Stimulated activated naive CD8-positive, alpha-beta T cell treated with anti-CD3 and anti-CD28 coated beads, Interleukin-15, amount 100 ng/mL, for 72 hours (primary cell): ENCODE measurements at places on chromosomes 2 and 18.
A peak's percentile ranks its signal among the peaks of the same experiment; 100 is the strongest.

DNA sequence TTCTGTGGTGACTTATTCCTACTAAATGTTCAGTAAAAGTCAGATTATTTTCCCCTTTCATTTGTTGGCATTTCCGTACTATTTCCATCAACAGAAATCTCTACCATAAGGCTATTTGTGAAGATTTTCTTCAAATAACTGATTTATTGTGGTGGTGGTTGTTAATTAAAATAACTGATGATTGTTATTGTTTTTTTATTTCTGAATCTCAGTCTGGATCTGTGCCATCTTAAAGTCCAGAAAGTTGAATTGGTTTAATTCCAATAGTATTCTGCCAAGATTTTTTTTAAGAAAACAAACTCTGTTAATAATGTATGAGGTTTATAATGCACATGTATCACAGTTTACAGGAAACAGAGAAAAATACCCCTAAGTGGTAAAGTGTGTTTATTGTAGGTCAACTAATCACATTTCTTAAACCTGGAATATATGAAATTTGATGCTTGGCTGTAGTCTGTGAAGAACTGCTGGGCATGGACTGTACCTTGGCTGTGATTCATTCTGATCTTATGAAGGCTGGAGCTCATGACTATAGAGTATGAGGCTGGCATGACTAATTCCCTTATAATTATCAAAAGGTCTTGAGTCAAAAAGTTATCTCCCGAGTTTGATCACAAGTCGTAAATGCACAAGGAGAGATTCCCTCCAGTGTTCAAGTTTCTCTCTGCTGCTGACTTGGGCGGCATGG, 134.2 kb upstream of the RND3 start:
- DNase-seq, result no peak

DNA sequence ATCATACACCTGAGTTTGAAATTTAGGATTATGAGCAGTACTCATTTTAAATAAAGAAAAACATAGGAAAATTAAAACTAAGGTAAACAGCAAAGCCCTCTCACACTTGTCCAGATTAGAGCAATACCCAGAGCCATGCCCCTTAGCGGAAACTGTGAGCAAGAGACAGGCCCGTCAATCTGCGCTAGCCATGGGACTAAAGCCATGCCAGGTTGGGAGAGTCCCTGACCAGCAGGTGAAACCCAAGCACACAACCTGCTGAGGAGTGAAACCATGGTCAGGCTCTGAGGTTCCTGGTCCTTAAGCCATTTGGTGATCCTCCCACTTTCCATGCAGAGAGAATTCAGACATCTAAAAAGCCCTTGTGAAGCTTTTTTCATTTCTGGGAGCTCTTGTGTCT, 494.3 kb downstream of the STK39 start:
- no peak for DNase-seq

DNA sequence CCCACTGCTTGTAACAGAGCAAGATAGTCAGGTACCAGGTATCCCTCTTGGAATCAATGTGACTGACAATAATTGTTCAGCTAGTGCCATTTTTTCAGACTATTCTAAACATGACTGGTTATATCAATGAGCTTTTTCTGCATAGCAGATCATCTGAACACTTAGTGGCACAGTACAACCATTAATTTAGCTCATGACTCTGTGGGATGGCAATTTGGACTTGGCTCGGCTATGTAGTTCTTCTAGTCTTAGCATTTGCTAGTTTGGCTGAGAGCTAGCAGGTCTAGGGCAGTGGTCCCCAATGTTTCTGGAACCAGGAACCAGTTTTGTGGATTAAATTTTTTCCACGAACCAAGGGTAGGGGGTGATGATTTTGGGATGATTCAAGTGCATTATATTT, 1421.4 kb upstream of the NXPH2 start:
- DNase-seq, result no peak

- DNase-seq, result peak; percentile 90
Measured at GRCh38 chr2:10302479-10303180, at the start of gene HPCAL1. HPCAL1 (plus strand) TSS chr2:10302904; CDS start chr2:10419758, 116,854 bp downstream.

DNA sequence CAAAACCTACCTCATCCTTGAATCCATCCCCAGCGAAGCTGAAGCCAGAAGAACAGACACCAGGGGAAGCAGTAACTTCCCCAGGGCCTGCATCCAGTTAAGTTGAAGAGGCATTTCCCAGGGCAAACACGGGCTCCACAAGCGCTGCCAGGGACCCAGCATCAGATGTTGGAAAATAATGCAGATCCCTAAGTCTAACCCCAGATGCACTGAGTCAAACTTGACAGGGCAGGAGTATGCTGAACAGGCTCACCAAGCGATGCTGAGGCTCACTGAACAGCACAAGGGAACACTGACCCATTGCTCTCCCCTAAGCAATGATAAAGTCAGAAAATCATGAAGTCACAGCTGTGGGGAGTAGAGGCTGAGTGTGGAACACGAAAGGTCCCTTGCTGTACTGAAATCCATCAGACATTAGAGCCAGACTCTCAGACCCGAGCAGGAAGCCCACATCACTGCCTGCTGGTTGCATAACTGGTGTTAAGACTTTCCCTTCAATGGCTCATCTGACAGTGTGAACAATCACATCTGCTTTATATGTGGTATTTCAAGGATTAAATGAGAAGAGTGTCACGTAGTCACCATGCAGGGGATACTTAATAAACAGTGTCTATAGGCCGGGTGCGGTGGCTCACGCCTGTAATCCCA, 36.2 kb downstream of the TNS1 start:
- no peak for DNase-seq

DNA sequence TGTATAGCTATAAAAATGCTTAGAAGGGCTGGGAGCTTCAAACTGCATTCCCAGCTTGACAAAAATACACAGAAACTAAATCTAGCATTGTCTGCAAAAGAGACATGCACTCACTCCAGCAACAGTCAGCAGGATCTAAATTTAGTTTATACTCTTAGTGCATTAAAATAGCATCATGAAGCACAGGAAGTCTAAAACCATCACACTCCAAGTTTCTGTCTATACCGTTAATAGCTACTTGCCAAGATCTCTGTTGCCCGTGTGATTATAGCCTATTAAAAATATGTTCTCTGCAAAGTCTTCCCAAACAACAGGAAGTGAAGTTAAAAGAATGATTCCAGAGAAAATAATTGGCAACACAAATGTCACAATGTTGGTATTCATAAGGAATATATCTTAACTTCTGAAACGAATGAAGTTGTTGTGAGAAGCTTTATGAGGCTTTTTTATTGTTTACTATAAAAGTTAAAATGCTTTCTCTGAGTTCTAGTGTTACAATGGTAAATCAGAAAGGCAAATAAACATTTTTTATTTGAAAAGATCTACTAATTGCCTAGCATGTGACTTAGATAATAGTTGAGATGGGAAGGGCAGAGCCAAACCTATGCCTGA, 184.2 kb downstream of the ZNF385B start:
- no peak for DNase-seq

DNA sequence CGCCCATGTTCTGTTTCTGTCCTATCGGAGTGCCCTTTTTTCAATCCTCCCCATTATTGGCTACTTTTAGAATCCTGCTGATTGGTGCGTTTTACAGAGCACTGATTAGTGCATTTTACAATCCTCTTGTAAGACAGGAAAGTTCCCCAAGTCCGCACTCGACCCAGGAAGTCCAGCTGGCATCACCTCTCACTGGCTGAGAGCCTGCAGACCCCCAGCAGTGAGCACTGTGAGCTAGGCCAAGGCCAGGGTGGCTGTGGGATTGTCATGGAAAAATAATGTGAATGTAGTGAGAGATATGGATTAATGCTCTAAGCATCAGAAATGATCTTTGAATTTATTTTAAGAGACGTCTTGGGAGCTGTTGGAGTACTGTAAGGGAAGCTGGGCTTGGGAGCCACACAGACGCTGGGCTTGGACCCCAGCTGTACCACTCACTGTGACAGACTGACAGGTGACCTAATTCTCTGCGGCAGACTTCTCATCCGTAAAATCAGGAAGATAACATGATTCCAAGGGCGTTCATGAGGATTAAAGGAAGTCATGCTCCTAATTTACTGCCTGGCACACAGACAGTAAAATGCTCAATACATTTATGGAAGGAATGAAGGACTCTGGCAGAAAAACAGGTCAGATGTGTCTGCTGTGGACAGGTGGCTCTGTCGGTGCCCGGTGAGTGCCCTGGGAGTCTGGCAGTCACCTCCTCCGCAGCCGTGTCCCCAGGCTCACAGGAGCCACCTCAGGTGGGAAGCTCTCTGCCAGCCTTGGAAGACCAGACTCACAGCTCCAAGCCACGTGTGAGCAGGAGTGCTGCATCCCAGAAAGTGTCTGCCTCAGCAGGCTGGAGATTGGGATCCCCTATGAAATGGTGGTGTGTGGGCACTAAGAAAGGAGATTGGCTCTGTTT, 105.5 kb downstream of the FAM168B start:
- DNase-seq, result no peak

GRCh38 chr2:109256921-109257320, 127.9 kb downstream of the SH3RF3 start:
- no peak for DNase-seq

DNA sequence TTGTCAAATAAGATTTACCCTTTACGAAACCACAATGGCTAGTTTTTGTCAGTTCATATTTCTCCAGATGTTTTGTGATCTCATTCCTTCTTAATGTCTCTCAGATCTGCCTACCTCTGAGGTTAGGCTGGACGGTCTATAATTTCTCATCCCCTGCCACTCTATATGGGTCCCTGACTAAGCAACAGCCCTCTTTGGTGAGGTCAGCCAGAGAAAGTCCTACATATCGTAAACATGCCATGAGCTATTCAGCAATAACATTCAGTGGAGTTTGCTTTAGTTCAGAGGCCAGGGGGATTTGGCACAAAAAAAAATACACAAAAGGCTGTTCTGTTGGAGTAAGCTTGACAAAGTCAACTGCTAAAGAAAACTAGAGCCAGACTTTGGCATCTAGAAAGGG, 192.1 kb upstream of the NCKAP5 start:
- no peak for DNase-seq

- DNase-seq, result no peak
Measured at GRCh38 chr18:13185675-13186198, 32.8 kb upstream of the LDLRAD4 start.

DNA sequence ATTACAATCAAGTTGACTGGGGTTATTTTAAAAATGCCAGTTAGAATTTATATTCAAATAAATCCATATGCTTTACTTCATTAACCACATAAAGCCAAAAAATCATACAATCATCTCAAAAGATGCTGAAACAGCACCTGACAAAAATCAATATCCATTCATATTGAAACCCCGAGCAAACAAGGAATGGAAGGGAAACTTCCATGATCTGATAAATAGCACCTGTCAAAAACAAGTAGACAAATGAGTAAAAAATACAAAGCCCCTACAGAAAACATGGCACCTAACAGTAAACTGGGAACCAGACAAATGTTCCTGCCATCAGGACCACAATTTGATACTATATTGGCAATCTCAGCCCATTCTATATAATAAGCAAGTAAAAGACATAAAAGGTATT, 227.5 kb downstream of the HDAC4 start:
- DNase-seq, result no peak

- DNase-seq, result no peak
Measured at GRCh38 chr2:226121046-226121738, 678.4 kb downstream of the IRS1 start.

- DNase-seq, result no peak
Measured at GRCh38 chr18:59927246-59927825, 27.5 kb downstream of the PMAIP1 start.

- no peak for DNase-seq
Measured at GRCh38 chr2:2056531-2056930, 274.5 kb downstream of the MYT1L start.

DNA sequence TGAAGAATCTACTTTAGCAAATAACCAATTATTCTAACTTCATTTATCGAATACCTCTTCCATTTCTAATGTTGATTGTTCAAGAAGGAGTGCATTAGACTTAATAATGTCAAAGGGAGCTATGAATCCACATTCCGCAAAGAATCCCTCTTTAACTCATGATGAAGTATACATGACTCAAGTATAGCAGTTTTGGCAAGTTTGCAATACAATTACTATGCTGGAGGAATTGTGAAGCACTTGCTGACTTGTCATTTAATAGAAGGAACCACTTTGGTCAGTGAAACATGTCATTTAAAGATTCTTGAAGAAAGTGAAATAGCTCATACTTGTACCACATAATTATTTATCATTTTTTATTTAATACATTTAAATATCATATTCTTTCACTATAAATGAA, 125.1 kb downstream of the SLC39A10 start:
- no peak for DNase-seq

DNA sequence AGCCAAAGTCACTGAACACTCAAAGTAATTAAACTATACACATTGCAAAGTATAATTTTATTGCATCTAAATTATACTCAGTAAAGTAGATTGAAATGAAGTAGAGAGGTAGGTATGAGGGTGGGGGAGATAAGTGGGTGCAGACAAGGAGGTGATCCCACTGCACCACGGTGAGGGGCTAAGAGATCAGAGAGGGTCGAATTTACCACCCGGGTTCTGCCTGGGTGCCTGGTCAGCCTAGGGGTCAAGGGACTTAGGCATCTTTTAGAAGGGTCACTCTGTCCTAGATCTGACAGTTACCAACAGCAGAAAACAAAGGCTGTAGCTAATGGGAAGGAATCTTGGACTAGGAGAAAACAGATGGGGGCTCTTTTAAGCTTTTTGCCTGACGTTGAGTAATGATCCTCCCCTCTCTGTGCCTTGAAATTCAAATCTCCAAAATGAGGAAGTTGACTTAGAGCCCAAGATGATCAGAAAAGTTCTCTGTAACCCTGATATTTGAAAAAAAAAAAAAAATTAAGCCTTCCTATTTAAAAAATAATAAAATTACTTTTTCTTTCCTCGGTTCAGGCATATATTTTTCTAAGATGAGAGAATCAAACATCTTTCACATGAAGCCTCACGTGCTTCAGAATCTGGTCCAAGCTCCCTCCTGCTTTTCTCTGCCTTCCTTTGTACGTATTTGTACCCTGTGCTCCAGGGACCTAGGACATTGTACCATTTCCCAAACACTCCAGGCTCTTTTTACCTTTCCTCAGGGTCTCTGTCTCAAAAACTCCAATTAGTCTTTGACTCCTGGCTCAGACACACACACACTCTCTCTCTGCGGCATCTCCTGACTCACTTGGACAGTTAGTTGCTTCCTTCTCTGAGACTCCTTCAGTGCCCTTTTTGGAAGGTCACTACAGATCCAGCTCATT, 353.9 kb downstream of the CYRIA start:
- DNase-seq, result no peak

- no peak for DNase-seq
Measured at GRCh38 chr2:186702006-186702405, 8.1 kb downstream of the FAM171B start.

DNA sequence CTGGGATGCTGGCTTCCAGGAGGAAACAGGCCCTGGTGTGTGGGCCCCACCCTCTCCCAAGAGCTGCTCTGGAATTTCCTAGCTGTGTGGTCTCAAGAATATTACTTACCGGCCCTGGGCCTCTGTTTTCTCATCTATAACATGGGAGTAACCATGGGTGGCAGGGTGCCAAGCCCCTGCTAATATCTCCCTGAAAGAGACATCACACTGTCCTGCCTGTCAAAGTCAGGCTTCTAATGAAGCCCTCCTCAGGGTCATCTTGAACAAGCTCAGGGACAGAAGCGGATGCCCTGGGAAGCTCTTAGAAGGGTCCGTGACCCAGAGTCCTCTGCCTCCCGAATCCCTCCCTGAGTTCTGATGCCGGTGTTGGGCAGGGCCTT, 173.2 kb upstream of the HDAC4 start:
- DNase-seq, result no peak
